ENCODE measurements at places on chromosomes 16 and 17.

GRCh38 chr17:47864791-47865216 is 13.8 kb upstream of the SP6 start:
- DNase-seq = no peak

DNA sequence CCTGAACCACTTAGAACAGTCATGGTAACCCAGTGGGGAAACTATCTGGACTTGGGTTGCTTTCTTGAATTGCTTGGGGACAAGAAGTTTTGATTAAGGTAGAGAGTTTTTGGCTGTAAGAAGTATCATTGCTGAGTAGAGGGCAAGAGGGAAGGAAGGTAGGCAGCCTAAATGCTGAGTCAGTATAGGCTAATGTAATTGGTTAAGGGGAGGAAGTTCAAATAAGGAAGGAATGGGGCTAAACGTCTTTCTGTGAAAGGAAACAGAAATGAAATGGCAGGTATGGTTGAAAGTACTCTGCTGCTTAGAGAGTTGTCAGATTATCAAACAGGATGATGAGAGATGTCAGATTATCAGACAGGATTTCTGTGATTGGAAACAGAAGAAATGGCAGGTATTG is 20.3 kb downstream of the KPNB1 start:
- DNase-seq = no peak

DNA sequence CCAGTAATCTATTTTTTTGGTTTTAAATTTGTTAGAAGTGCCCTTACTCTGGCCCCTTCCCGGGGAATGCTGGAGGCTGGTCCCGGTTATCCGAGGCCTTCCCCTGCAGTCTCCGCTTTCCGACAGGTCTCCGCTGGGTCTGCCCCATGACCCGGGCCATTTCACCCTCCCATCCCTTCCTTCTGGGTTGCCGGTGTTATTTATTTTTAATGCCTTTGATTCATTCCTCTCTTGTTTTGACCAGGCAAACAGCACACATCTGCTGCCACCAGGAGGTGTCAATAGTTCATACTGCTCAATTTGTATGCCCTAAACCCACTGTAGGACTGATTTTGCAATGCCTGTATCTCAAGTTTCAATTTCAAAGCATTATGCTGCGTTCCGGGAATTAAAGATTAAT is 113.2 kb upstream of the IRX5 start:
- DNase-seq = no peak

DNA sequence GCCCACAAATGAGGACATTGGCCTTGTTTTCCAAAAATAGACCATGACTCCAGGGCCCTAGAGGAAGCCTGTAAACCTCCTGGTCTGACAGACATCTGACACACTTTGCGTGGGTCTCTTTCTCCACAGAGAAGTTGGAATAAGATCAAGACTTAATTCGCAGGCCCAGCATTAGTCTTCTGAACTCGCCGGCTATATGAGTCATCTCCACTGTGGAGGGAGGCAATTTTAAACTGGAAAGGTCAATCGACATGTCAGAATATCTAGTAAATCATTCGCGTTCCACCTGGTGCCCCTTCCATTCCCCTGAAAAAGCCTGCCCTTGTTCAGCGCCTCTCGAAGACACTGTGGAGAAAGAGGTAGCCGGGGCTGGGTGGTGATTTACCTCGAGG is 140.1 kb downstream of the CLEC16A start:
- DNase-seq = no peak

DNA sequence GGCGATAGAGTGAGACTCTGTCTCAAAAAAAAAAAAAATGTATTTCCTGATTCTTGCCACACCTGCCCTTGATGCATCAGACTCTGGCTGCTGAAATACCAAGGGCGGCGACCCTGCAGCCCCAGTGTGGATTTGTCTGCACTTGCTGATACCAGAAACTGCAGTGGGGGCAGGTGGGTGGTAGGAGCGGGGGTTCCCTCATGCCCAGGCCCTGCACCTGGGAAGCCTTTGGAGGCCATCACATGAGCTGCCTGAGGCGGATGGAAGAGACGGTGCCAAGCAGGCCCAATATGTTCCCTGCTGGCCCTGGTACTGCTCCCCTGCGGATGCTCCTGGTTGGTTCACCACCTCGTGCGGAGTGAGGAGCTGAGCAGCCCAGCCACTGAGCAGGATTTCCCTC is 50.6 kb downstream of the MARF1 start:
- no peak for DNase-seq

GRCh38 chr17:2862197-2862596 is 66.0 kb downstream of the RAP1GAP2 start:
- DNase-seq = no peak

DNA sequence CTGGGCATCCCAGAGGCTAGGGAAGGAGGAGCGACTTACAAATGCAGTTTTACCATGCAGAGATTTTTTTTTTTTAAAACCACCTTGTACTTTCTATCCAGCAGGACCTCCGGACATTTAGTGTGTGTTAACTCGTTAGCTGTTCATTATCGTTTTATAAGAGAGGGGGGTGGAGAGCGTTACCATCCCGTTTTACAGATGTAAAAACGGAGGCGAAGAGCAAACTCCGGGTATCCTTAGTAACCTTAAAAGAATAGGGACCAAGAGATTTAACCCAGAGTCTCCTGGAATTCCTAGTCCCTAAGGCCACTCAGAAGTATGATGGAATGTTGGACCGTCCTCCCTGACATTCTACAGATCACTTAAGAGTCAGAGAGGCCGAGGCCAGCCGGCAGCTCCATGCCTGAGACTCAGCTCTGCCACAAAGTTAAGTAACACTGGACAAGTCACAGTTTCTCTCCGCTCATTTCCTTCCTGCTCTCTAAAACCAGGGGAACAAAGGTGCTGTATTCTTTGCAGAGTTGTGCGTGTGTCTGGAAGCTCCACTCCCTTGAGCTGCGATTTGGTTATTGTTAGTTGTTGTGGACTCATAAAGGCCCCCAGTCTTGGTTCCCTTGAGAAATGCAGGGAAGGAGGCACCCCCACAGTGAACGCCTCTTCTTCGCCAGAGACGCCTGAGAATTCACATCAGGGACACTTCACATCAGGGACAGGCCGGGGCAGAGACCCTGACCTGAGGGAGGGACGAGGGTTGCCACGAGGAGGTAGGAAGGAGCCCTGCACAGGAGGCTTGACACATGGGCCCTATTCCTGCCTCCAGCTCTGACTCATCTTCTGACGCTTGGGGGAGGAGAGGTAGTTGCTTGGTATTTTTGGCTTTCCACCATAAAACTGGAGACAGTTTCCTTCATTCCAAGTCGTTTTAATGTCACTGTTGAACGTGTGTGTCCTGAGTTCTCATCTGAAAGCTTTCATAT is 1.2 kb downstream of the DUSP14 start:
- peak; percentile 38 for DNase-seq

DNA sequence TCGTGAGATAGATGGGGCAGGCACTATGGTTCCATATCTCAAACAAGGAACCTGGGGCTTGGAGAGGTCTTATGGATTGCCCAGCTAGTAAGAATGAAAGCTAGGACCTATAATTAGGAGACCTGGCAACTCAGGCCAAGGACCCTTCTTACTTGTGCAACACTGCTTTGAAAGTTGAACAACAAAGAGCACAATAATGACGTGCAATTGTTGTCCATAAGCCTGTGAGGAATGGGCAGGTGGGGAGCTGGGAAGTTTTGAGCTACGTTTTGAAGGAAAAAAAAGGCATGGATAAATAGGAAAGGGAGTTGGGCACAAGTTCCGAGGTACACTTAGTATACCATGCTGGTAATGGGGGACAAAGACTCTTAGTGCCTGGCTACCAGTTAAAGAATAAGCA is 104.3 kb downstream of the HS3ST3B1 start:
- no peak for DNase-seq

DNA sequence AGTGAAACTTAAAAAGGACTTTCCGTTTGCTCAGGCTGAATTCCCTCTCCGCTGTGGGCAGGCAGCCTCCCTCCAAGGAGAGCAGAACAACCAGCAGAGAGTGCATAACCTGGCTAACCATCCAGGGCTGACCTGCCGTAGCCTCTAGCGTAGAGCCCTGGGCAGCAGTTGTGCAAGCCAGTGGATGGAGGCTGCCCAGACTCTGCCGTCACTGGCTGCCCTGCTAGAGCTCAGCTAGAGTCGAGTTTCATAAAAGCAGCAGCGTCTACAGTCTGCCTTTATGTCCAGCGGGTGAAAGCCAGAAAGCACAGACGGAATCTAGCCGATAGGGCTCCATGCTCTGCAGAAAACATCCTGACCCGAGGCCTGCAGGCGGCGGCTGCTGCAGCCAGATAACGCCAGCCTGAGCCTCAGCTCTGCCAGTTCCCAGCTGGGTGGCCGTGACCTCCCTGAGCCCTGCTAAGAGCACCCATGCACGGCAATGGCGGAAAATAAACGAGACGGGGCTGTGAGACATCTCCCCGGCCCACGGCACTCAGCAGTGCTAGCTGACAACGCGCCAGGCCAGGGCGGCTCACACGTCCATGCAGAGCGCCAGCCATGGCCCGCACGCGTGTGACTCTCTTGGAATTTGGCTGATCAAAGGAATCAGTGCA is 231.3 kb downstream of the ENGASE start:
- no peak for DNase-seq

- DNase-seq = no peak
Observed at GRCh38 chr17:79976451-79976850, 59.2 kb downstream of the TBC1D16 start.

DNA sequence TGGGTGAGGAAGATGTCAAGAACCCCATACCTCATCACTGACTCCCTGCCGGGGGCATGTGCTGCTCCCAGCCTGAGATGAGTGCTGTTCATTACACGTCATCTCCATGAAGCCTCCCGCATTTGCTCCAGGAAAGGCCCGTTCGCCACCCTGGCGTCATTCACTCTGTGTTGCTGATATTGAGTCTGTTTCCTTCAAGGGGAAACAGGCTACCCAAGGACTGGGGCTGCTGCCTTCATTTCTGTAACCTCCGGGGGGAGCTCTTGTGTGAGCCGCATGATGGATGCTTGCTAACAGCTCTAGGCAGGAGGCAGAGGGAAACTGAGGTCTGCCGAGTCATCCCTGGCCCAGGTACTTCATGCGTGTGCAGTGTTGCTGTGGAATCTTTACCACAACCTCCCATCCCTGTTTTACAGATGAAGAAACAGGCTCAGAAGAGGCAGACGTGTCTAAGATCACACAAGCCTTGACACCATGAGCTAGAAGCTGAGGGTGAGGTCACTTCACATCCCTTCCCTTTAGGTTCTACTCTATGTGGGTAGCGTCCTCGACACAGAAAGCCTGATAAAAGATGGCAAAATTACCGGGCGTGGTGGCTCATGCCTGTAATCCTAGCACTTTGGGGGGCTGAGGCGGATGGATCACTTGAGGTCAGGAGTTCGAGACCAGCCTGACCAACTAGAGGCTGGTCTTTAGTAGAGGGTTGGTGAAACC is 3.5 kb upstream of the ARMC5 start:
- no peak for DNase-seq

DNA sequence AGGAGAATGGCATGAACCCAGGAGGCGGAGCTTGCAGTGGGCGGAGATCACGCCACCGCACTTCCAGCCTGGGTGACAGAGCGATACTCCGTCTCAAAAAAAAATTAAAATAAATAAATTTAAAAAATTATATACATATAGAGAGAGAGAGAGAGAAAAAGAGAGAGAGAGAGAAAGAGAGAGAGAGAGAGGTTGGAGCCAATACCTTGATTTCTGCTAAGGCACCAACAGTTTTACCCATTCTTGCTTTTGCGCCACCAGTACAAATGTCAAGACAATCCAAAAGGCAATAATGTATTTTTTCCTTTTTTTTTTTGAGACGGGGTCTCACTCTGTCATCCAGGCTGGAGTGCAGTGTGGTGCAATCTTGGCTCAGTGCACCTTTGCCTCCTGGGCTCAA is 17.2 kb downstream of the BRIP1 start:
- no peak for DNase-seq

- DNase-seq = no peak
Observed at GRCh38 chr17:15970500-15970899, 25.6 kb downstream of the ADORA2B start.

DNA sequence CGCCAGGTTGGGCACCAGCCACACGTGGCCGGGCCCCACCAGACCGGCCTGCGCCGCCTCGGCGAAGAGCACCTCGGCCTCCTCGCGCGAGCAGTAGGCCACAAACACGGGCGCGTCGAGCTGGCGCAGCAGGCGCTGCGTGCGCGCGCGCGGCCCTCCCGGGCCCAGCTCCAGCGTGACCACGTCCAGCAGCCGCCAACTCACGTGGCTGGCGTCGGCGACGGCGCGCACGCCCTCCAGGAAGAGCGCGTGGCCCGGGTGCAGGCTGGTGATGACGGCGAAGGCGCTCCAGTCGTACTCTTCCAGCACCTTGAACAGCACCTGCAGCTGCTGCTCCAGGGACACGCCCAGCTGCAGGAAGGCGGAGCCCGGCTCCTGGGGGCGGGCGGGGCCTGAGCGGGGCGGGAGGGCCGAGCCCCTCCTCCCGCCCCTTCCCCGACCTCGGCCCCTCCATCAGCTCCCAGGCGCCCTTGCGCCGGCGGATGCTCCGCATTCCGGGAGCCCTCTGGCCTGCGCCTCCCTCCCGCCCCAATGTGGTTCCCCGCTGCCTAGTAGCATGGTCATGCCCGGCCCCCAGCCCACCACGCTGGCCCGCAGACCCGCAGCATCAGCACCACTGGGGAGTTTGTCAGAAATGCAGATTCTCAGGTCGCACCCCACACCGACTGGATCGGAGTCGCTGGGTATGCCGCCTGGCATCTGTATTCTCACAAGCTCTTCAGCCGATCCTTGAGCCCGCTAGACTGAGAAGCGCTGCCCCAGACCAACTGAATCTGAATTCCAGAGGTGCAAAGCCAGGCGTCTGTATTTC is 7.2 kb downstream of the GRIN2C start:
- DNase-seq = no peak

GRCh38 chr17:31415004-31415454 is 23.6 kb downstream of the RAB11FIP4 start:
- DNase-seq = no peak

DNA sequence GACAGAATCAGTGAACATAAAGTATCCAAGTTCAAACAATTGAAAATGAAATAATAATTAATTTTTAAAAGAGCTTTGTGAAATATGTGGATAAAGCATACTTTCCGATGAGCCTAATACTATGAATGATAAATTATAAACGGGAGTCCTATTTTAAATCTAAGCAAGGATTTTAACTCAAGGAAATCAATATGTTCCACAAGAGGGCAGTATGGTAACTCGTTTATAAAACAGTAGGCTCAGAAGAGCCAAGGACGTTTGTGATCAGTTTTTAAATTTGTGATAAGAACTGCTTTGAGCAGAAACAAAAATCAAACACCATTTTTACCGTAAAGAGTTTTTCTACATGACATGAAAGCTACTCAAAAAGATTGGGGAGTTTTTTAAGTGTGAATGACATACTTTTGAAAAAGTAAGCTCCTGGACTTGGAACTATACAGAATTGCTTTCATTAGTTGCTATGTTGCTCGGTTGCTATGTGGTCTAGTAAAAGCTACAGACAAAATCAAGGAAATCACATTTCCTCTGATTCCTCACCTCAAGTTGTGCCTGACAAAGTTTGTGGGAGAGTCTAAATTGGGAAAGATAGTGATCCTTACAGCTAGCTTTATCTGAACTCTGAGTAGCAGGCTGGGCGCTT is 11.8 kb upstream of the TEKT1 start:
- DNase-seq = no peak
